ENCODE measurements at places on chromosomes 12 and 14. TPM values are rescaled to one million over a fixed set of nuclear protein-coding genes. Genes with fewer than 3 reads are reported as not detected.

GRCh38 chr14:64293976-64294671 is at the start of gene ESR2:
TSS of gene ESR2 (minus strand) at chr14:64294371. CDS start at chr14:64282985, 11,386 bp downstream.
- DNase-seq: no peak
- peak within 1 kb of the TSS; percentile 37 for H3K4me3 ChIP-seq
- H3K27ac ChIP-seq: no peak within 1 kb of the TSS
- peaks cover 22% of the 10 kb centered on the region for H3K4me1 ChIP-seq
- no peaks in the 10 kb centered on the region for H3K36me3 ChIP-seq

GRCh38 chr12:116331876-116332275 is 54.4 kb upstream of the MED13L start:
- H3K4me1 ChIP-seq: no peaks in the 10 kb centered on the region
- no peak overlapping the region for H3K27ac ChIP-seq
- H3K27me3 ChIP-seq: no peaks in the 10 kb centered on the region
- no peak overlapping the region for H3K4me3 ChIP-seq
- DNase-seq: no peak
- H3K36me3 ChIP-seq: no peaks in the 10 kb centered on the region

DNA sequence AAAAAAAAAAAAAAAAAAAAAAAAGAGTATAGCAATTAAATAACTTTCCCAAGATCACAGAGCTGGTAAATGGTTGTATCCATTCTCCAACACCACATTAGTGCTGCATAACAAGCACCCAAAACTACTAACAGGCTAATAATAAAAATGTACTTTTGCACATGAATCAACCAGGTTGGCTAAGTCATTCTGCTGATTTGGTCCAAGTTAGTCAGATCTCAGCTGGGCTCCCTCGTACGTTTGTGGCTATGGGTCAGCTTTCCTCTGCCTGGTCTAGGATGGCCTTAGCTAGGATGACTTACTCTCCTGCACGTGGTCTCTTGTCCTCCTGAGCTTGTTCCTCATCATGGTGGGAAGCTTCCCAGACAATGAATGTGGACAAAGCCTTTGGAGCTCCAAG is 7.9 kb upstream of the PLEKHG6 start:
- DNase-seq: no peak
- no peaks in the 10 kb centered on the region for H3K27me3 ChIP-seq
- no peak overlapping the region for H3K27ac ChIP-seq
- H3K4me1 ChIP-seq: peaks cover 12% of the 10 kb centered on the region

DNA sequence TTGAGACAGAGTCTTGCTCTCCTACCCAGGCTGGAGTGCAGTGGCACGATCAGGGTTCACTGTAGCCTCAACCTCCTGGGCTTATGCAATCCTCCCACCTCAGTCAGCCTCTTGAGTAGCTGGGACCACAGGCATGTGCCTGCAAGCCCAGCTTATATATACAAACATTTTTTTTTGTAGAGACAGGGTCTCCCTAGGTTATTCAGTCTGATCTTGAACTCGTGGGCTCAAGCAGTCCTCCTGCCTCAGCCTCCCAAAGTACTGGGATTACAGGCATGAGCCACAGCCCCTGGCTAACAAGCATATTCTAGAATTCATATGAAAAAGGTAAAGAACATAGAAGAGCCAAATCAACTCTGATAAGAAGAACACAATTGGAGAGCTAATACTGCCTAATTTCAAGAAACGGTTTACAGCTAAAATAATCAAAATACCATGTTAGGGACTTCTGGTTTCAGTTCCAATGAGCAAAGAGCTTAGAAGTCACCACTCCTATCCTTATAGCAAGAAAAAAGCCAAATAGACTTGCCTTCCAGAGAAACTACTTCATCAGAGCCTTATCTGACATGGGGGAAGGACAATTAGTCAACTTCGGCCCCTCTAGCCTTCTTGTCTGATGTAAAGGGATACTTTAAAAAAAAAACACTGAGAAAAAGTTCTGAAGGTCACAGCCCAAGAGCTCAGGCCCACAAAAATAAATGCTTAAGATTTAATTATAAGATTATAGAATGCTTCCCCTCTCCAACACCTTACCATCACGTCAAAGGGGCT is 37.6 kb downstream of the TMEM116 start:
- no peaks in the 10 kb centered on the region for H3K27me3 ChIP-seq
- H3K36me3 ChIP-seq: no peaks in the 10 kb centered on the region
- H3K4me1 ChIP-seq: no peaks in the 10 kb centered on the region
- H3K4me3 ChIP-seq: no peak overlapping the region

GRCh38 chr14:75915045-75915444 is 66.8 kb downstream of the TGFB3 start:
- H3K4me3 ChIP-seq: no peak overlapping the region
- H3K36me3 ChIP-seq: no peaks in the 10 kb centered on the region
- H3K4me1 ChIP-seq: no peaks in the 10 kb centered on the region
- H3K27ac ChIP-seq: no peak overlapping the region
- DNase-seq: no peak
- H3K27me3 ChIP-seq: no peaks in the 10 kb centered on the region

DNA sequence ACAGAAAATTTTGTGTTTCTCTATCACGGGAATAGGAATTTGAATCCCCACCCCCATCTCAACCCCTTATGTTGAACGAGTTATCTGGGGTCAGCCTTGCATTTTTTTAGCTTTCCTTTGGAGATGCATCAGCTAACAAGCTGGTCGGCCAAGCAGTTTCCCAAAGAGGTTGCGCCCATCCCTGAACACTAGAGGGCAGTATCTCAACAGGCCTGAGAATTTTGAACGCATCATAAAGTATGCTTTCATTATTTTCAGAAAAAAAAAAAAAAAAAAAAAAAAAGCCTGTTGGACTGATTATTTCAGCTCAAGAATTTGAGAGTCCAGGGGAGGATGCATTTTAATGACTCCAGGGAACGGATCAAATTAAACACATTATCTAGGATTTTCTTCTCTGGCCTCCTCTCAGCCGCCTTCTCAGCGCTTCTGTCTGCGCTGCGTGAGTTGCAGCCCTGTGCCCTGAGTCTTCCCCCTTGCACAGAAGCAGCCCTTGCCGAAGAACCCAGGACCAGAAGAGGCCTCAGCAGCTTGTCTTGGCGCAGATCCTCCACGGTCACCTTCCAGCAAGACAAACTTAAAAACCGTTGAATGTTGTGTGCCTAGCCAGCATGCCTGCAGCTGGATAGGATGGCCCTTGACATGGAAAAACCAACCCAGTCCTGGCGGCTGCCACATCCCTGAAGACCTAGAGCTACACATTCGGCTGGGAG is 76.6 kb upstream of the GZMB start:
- peak overlapping the region; percentile 13 for H3K4me3 ChIP-seq
- DNase-seq: no peak
- no peak overlapping the region for H3K27ac ChIP-seq
- no peaks in the 10 kb centered on the region for H3K36me3 ChIP-seq
- H3K27me3 ChIP-seq: no peaks in the 10 kb centered on the region

DNA sequence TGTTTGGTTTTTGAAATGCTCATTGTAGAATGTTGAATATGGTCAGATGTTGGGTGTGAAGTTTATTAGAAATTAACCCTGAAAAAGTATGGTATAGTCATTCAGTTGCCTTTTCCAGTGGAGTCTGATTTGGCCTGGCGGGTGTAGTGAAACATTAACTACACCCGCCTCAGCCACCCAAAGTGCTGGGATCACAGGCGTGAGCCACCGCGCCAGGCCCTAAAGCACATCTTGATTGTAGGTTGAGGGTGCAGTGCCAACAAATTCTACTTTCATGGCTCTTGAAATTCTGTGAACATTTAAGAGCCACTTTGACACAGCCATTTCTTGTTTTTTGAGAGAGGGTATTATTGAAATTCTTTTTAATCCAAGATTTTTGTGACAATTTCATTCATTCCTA is 624.9 kb downstream of the DIO2 start:
- no peak overlapping the region for H3K27ac ChIP-seq
- no peaks in the 10 kb centered on the region for H3K4me1 ChIP-seq
- no peak overlapping the region for H3K4me3 ChIP-seq

- H3K36me3 ChIP-seq: no peaks in the 10 kb centered on the region
- H3K4me1 ChIP-seq: peaks cover 64% of the 10 kb centered on the region
- H3K27ac ChIP-seq: peak overlapping the region; percentile 83
- DNase-seq: no peak
Measured at GRCh38 chr14:101363261-101363555, 198.1 kb upstream of the DIO3 start.

DNA sequence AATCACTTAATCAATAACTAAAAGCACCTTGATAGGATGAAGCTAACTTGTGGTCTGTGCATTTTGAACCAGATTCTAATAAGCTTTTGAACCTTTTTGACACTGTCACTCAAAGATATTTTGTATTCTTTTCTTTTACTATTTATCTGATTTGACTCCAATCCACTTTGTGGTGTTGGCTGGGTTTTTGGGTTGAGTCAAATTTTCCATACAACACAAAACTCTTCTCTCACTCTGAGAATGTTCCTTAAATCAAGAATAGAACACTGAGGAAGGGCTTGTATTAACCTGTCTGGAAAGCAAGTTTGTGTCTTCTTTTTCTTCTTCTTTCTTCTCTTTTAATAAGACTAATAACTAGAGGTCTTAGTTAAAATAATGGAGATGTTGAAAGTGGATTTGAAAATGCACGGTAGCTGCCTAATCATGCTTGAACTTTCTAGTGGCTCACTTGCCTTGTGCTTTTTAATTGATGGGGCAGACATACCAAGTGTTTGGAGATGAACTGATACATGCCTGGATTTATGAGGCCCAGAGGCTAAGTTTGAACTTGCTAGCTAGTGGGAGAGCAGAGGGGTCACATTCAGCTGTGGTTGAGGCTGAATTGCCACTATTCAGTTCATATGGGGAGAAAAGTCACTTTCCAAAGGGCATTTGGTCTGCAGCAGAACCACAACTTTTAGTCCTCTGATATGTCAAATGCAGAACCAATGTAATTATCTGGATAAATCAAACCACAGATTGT is 93.5 kb upstream of the PTHLH start:
- H3K36me3 ChIP-seq: no peaks in the 10 kb centered on the region
- no peak overlapping the region for H3K4me3 ChIP-seq
- no peak for DNase-seq
- H3K27ac ChIP-seq: no peak overlapping the region
- no peaks in the 10 kb centered on the region for H3K27me3 ChIP-seq
- H3K4me1 ChIP-seq: peaks cover 15% of the 10 kb centered on the region

- no peak for DNase-seq
- peaks cover 49% of the 10 kb centered on the region for H3K4me1 ChIP-seq
- no peaks in the 10 kb centered on the region for H3K27me3 ChIP-seq
- no peaks in the 10 kb centered on the region for H3K36me3 ChIP-seq
Measured at GRCh38 chr12:14410841-14411569, 45.5 kb downstream of the ATF7IP start.

- H3K27ac ChIP-seq: no peak overlapping the region
- DNase-seq: no peak
- H3K4me1 ChIP-seq: no peaks in the 10 kb centered on the region
- H3K36me3 ChIP-seq: no peaks in the 10 kb centered on the region
Measured at GRCh38 chr14:101047326-101047725, 143.8 kb upstream of the RTL1 start.

OR6C65 gene
- total RNA-seq: not detected

NRIP2 gene
- total RNA-seq: 1.2 TPM

NEDD1 gene
- 10.1 TPM for total RNA-seq

AMN gene
- 11.8 TPM for total RNA-seq

DEGS2 gene
- 19.9 TPM for total RNA-seq
